ENCODE measurements at places on chromosomes 6 and 20. TPM values are rescaled to one million over a fixed set of nuclear protein-coding genes. Genes with fewer than 3 reads are reported as not detected.

- no peak for DNase-seq
These were observed 322.8 kb upstream of the NT5E start for GRCh38 chr6:85127168-85127498.

DNA sequence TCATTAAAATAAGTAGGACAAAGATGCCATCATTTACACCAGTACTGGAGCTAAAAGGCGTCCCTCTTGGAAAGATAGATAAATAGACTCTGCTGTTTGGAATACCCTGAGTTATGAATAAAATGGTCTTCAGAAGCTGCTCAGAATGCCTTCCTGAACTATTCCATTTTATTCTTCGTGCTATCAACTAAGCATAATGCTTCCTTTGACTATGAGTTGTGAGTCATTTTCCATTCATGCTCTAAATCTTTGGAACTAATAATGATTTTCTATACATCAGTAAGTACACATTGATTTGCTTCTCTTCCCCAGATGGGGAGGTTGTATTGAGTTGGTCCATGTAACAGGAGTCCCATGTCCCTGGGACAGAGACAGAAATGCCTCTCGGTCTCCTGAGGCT is 98.3 kb upstream of the PDE7B start:
- no peak for DNase-seq

GRCh38 chr6:2053691-2054090 is 191.7 kb downstream of the GMDS start:
- DNase-seq: no peak

DNA sequence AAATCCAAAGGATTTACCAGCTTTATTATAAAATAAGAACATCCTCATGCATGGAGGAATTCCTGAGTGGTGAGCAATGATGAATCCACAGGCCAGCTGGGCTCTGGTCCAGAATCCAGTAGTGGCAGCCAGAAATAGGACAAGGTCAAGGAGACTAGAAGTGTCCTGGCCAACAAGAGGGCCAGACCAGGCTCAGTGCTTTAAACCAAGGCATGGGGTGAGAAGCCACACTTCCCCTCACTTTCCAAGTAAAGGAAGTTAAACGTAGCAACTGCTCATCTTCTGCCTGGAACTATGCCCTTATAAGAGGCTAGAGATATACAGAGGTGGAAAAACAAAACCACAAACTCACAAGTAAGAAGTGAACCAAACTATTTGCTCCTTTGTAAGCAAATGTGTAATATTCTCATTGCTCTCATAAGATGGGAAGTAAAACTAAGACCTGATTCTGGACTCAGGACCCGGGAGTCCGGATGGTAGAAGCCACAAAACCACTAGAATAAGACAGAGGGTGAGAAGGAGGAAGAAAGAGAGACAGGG is 253.2 kb downstream of the UST start:
- no peak for DNase-seq

DNA sequence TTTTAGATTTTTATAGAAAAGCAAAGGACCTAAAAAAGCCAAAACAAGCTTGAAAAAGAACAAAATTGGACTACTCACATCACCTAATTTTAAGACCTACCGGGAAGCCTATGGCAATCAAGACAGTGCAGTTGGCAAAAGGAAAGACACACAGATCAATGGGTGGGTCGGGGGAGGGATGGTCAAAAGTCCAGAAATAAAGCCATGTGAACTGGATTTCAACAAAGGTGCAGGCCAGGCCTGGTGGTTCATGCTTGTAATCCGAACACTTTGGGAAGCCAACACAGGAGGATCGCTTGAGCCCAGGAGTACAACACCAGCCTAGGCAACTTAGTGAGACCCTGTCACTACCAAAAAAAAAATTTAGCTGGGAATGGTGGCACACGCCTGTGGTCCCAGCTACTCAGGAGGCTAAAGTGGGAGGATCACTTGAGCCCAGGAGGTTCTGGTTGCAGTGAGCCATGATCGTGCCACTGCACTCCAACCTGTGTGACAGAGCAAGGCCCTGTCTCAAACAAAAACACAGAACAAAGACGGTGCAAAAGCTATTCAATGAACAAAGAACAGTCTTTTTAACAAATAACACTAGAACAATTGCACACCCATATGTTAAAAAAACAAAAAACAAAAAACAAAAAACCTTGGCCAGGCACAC is 34.5 kb downstream of the NUP153 start:
- DNase-seq: no peak

GRCh38 chr6:20715135-20715806 is 181.0 kb downstream of the CDKAL1 start:
- no peak for DNase-seq

DNA sequence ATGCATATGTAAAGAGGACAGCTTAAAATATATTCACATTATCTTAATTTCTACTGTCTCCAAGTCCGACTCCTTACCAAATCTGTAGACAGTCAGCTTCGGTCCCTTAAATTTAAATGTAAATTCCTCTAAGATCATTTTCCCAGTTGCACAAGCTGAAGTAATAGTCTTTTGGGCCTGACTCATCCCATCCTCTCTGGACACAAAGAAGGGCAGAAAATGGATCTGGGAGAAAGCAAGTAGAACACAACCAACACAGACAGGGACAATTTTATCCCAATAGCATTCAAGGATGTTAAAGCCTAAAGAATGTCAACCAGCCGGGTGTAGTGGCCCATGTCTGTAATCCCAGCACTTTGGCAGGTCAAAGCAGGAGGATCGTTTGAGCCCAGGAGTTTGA is 228.3 kb downstream of the ARHGAP18 start:
- DNase-seq: no peak

GRCh38 chr6:110951986-110952794 is 6.3 kb upstream of the GTF3C6 start:
- DNase-seq: no peak

GRCh38 chr6:16267428-16268263 is 29.3 kb downstream of the GMPR start:
- DNase-seq: no peak

DNA sequence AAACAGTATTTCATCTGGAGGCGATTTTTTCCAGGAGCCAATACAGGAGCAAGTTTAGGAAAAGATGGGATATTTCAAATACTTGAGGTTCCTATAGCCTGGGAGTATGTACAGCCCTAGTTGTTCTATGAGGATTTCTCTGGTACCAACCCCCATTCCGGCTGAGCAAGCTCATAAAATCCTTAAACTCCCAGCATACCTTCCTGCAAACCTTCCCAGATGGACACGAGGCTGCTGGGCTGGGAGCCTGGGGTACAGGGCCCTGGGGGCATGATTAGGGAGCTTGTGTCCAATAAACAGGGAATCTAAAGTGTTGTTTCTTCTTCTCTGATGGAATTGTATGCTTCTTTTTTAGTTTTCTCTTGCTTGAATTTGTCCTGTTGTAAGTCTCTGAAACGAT is 1.5 kb downstream of the PRRC2A start:
- DNase-seq: no peak

DNA sequence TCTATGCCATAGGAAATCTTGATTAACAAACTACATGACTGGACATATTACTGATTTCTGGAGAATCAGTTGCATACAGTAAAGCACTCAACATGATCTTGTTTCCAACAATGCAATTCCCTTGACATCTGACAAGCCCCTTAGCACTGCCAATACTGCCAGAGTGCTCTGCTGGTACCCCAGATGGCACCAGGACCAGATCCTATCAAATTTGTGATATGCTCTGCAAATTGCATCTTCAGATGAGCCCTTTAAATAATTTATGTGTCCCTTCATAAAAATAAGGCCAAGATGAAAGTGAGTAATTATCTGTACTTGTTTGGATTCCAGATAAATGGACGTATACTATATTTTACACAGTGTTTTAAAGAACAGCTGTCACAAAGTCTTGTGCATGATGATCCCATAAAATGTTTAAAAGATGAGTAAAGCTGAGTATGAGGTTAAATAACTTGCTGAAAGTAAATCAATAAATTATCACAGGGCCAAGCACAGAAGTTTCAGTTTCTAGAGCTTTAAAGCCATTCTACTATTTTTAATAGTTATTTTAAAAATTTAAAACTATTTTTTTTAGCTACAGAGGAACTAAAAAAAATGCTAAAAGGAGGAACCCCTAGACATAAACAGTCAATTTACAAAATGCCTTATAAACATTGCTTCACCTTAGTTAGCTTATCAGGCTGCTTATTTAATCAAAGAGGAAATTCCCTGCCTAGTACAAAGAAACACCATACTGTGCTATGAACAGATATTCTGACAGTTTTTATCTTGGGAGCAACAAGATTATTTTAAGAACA is 42.1 kb downstream of the NUDT3 start:
- DNase-seq: no peak

DNA sequence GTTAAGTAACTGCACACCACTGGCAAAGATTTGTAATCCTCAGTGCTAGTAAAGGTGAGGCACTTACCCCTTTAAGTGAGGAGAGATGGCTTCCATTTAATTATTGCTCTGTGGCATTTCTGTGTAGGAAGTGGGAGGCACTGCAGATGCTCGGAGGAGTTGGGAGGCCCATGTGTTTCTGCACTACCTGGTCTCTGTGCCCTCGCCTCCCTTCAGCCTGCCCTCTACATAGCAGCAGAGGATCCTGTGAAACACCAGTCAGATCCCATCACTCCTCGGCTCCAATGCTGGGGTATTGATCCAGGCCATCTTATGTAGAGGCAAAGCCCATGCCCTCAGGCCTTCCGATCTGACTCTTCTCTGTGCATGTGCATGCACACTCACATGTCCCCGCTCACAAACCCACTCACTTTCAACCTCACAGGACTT is 67.0 kb downstream of the SLX4IP start:
- no peak for DNase-seq

DNA sequence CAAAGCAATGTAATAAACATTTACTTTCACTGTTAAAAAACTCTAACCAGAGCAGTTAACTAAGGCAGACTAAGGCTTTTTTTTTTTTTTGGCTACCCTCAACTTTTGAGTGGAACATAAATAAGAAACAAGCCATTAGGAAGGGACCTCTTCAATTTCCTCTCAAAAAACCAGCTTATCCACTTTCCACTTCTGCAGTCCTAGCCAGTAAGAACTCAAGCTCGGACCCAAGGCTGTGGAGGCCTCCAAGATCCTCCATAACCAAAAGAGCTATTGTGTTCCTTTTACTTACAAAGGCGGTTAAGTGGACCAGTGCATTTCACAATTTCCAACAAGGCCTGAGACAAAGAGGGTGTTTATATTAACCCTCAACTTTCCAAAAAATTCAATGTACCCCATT is 5.3 kb downstream of the KCNK5 start:
- DNase-seq: no peak

PPP1R14C gene
- not detected for total RNA-seq

GRM4 gene
- total RNA-seq: not detected

CTCFL gene
- total RNA-seq: not detected

POM121L2 gene
- not detected for total RNA-seq

DEFB124 gene
- total RNA-seq: not detected

VWA7 gene
- total RNA-seq: 6.8 TPM
